Activated gamma-delta T cell treated with Interleukin-2 at 50 U/mL for 16 hours (primary cell): ENCODE measurements at places on chromosomes 2 and 18.

- DNase-seq = no peak
These were observed 34.5 kb upstream of the CCNYL1 start for GRCh38 chr2:207676827-207677354.

- DNase-seq = no peak
These were observed 3.7 kb upstream of the PCBP1 start for GRCh38 chr2:70083344-70084156.

- no peak for DNase-seq
These were observed 349.8 kb downstream of the RBM43 start for GRCh38 chr2:150911766-150912280.

- DNase-seq = no peak
These were observed 289.5 kb downstream of the CDCA7 start for GRCh38 chr2:173644146-173644545.

GRCh38 chr18:9356976-9357375 is 22.4 kb downstream of the TWSG1 start:
- no peak for DNase-seq
